Effector memory CD4-positive, alpha-beta T cell (primary cell): ENCODE measurements at places on chromosomes 2 and 18.

DNA sequence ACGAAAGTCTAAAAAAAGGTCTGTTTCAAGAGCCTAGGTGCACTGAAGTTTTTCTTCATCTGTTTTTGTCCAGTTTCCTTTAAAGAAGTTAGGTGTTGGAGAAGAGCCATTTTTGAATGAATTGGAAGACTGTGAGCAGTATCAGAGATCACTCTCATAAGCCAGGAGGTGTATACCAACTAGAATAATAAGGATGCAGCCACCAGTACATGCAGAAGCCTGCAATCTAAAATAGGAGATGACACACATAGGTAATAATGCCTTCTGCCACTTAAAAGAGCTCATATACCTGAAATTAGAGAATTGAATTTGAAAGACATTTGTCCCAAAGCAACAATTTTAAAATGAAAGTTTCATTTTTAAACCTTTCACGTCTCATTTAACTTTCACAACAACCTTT, 81.7 kb downstream of the RBMS1 start:
- DNase-seq, result no peak

DNA sequence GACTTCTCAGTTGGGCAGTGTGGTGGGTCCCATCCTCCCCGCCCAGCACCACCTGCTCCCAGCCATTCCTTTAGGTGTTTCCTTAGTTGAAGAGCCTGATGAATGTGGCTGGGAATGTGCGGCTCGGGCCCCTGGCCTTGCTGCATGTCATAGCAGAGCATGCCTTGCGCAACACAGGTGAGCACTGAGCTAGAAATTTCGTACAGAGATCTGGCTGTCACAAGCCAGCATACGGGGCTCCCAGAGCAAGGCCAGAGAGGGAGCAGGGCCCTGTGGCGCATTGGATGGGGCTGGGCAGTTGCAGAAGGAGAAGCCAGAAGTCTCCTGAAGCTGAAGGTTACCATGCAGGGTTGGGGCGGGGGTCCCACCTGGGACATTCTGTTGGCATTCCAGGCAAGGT, 129.7 kb downstream of the WDSUB1 start:
- DNase-seq, result no peak

- DNase-seq, result no peak
Measured at GRCh38 chr2:28390746-28391563, 1.7 kb upstream of the FOSL2 start.

- DNase-seq, result no peak
Measured at GRCh38 chr2:12585784-12586183, 131.0 kb upstream of the TRIB2 start.

GRCh38 chr2:103669531-103669930, 907.7 kb downstream of the TMEM182 start:
- no peak for DNase-seq

DNA sequence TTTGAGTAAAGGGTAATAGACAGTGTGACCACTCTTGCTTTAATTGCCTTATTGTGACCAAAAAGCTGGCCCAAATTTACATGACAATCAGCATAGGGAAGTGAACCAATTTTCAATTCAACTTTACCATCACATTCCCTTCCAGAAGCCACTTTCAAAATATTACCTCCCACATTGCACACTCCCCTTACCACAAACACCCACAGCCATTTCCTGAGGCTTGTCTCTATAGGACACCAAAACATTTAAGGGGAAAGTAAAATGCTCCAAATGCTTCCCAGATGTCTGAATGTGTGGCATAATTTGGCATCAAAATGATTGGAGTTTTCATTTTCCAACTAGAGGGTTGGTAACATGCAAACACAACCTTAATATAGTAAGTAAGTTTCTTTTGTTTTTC, 616.1 kb downstream of the SLC4A3 start:
- no peak for DNase-seq

GRCh38 chr2:222479859-222480258, 55.5 kb downstream of the SGPP2 start:
- no peak for DNase-seq

DNA sequence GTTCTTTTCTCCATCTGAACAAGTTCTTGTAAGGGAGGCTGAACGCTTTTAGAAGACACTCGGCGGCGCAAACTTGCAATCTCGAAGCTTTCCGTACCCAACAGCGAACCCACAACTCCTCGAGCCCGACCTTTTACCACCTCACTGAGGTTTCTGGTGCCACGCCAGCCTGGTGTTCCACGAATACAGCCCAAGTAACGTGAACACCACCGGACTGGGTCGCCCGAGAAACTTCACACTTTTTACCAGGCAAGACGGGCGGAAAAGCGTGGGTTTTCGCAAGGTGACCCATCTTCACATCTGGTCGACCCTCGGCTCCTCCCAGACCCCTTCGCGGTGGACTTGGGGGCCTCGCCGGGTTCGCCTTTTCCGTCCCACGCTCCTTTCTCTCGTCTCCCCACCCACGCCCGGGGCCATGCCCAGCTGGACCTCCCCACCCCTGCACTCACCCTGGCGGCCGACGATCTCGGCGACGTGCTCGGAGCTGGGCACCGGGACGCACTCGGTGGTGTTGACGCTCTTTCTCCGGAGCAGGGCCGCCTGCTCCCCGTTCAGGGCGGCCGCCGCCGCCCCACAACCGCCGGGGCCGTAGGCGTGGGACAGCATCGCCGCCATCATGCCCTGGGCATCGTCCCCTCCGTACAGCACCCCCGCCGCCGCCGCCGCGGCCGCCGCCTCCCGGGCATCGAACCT, 1.2 kb downstream of the MEX3C start:
- no peak for DNase-seq

GRCh38 chr18:66616523-66616983, 12.7 kb upstream of the CDH19 start:
- no peak for DNase-seq

DNA sequence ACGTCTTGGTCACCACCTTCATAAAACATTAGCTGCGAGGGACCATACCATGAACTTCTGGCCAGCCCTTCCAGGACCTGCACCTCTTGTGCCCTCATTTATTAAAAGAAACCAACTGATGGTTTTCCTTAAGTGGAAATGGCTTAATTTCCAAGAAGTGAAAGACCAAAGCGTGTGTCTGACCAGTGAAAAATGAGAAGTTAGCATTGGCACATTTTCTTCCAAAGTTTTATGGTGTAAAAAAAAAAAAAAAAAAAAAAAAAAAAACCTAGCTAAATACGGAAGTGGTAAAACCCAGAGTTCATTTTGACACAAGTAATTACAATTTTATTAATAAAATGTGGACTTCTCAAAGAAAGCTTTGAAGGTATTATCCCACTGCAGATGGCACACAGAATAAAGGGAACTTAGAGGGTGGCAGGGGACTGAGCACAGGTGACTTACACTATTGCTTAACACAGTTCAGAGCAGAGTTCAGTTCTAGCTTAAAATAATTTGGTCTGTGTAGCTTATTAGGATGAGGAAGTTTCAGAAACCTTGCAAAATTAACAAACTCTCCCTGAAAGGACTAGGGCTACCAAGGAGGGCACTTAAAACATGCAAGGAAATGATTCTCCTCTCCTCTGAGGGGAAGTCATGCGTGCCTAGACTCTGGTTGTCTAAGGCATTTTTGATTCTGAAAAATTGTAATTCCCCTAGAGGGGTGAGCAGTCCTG, 42.2 kb upstream of the EPG5 start:
- no peak for DNase-seq

- no peak for DNase-seq
Measured at GRCh38 chr18:48193521-48194492, 215.4 kb downstream of the ZBTB7C start.

- no peak for DNase-seq
Measured at GRCh38 chr18:13366541-13366940, 148.0 kb downstream of the LDLRAD4 start.

DNA sequence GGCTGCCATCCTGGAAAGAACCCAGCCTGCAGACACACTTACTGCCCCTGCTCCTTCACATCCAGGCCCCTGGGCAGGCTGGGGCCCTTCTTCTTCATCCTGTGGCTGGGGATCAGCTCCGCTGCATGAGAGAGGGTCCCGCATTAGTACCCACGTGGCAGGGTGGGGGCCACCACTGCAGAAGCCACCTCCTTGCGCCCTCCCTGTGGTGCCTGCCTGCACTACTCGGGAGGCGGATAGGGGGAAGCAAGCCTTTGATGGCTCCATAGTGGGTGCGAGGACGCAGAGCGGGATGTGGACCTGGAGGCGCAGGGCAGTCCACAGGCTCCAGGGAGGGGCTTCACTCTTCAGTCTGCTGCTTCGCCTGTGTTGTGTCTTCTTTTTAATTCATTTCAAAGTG, 46.7 kb downstream of the GPC1 start:
- DNase-seq, result no peak

- DNase-seq, result no peak
Measured at GRCh38 chr2:8517850-8518498, 163.9 kb upstream of the ID2 start.

DNA sequence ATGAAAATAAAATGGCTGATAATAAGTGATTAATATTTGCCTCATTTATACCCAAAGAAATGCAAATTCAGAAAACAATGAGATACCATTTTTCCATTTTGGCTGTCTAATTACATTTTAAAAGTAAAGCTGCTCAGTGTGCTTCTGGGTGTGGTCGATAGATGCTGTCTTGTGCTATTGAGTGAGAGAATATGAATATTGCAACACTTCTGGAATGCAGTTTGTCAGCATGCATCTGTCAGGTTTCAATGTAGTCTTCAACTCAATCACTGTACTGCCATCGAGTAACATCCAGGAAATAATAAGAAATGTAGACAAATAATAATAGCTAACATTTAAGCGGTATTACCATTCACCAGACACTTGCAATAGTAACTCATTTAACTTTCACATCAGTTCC, 3.9 kb downstream of the IL18R1 start:
- DNase-seq, result no peak

DNA sequence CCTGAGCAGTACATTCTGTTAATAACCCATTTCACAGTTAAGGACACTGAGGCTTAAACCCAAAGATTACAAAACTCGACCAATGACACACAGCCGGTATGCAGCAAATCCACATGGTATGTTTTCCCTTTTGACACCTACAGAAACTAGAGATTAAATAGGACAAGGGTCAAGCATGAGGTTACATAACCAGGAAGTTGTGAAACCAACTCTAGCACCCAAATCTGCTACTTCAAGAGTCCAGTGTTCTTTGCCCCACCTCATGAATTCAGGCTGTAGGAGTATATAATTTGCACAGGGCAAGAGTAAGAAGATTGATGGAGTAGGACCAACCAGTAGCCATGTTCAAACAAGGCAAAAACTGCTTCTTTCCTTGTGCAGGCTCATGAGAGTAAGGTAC, 249.8 kb downstream of the BCL11A start:
- DNase-seq, result no peak

DNA sequence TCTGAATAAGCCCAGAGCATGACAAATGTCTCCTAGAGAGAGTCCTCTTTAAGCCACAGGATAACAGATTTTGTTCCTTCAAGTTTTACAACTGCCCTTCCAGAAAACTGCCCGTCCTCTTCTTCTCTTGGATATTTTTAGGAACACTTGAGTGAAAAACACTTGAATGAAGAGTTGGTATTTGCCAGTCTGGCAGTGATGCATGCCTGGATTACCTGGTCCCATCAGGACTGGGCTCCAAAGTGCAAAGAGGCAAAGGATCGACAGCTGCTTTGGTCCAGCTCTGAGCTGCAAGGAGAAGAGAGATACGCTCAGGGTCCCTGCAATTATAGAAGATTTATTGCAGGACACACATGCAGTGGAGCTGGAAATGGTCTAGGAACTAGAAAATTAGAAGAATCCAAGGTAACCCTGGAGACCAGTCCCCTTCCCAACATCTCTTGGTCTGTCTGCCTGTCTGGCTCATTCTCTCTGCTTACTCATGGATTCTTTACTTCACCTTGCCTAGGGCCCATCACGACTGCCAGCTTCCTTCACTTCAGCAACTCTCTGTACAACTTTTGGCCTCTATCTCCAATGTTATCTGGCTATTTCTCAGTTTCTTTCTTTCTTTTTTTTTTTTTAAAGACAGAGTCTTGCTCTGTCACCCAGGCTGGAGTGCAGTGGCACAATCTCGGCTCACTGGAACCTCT, 112.1 kb upstream of the SIX2 start:
- no peak for DNase-seq

DNA sequence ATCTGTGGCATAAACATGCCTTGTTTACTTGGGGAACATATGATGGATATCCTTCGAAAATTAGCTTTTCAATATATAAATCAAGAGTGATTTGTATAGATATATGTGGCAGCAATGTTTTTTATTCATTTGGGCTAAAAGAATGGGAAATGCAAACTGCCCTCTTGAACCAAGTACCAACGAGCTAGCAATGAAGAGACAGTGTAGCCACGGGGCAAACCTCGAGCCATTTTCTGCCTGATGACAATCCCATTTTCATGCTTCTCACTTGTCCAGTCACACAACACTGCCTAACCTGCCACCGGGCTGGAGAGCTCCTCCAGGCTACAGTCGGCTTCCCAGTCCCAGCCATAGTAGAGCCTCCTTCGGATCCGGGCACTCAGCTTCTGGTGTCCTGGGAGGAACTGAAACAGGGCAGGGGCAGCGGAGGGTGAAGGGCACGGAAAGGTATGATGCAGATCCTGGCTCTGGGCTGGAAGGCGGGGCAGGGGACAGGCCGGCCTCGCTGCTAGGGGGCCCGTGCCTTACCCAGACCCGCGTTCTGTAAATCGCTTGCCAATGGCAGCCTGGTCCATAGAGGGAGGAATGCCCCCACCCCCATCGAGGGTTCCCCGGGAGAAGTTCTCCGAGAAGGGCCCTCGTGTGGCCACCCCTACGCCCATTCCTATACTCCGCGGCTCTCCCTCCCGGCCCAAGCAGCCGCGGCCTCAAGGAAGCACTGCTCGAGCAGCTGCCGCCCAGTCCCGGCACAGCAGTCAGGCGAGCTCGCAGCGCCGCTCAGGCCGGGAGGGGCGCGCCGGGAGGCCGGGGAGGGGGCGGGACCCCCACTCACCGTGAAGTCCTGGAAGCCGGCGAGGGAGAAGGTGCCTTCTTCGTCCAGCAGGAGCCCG, 552 bp downstream of the CNPPD1 start:
- peak; percentile 5 for DNase-seq

GRCh38 chr2:224523626-224524577, 61.3 kb downstream of the CUL3 start:
- no peak for DNase-seq

DNA sequence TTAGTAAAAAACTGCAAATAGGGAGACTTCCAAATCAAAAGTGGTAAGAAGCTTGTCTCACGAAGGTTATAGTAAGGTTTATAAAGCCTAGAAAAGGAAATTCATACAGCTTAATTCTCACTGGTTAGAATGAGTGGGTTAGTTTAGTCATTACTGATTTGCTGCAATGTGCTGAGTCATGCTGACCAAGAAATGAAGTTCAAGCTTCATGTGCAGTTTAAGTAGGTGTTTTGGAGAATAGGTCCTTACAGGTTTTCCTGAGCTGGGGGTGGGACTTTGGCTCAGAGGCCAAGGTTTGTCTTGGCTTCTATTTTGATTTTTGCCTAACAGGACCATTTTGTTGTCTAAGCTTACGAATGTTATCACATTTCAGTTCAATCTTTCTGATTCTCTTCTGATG, 15.1 kb downstream of the CLIP4 start:
- no peak for DNase-seq

GRCh38 chr2:135546436-135546835, 15.2 kb downstream of the R3HDM1 start:
- no peak for DNase-seq
